Osteoblast (primary cell): ENCODE measurements at places on chromosomes 16 and 17.

DNA sequence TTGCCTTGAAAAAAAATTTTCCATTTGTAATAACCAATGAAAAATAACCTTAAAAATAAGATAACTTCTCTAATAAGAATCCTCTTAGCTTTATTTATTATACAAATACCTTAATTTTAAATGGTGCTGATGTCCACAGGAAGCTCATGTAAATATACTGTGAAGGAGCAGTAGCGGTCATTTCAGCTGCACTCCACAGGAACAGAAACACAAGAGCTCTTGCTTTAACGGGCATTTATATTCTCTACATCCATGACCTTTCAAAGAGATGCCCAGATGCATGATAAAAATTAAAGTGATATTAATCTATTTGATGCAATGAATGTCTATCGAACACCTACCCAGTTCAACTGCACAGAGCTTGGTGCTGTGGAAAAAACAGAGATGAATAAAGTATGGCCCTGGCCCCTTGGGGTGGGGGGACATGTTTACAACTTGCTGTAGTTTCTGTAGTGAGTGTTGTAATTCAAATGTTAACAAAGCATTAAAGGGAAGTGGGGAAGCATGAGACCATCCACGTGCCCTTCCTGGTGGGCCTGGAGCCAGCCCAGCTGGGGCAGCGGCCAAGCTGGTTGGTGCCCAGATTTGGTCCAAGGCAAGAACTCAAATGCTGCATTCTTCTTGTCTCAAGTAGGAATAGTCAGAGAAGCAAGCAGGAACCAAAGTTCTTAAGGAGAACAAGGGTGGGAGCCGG, 47.9 kb downstream of the IQCK start:
- no peak for DNase-seq
- no peak overlapping the region for H3K27ac ChIP-seq
- H3K36me3 ChIP-seq = no peaks in the 10 kb centered on the region
- H3K27me3 ChIP-seq = no peaks in the 10 kb centered on the region
- no peak overlapping the region for H3K4me3 ChIP-seq

DNA sequence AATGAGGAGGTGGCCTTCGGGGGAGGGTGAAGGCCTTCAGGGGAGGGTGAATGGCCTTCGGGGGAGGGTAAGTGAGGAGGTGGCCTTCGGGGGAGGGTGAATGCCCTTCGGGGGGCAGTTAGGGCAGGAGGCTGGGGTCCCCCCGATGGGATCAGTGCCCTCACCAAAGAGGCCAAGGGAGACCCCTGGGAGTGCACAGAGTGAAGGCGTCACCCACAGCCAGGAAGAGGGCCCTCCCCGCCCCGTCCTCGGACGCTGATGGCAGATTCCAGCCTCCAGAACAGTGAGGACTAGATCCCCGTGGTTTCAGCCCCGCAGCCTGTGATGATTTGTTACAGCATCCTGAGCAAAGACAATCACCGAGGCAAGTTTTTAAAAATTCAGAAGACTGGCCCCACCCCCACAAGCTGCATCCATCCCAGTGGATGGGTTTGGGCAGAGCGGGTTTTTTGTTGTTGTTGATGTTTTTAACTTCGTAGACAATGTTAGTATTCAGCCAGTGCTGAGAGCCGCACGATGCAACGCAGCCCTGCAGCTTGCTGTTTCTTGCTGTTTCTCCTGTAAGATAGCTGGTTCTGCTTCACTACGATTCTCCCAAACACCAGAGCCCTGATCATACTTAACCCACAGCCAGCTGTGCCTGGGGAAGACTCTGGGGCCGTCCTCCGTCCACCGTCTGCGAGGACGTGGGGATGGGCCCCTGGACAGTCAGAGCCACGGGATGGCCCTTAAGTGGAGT, 40.7 kb upstream of the CBFA2T3 start:
- no peaks in the 10 kb centered on the region for H3K36me3 ChIP-seq
- H3K4me1 ChIP-seq = no peaks in the 10 kb centered on the region
- no peaks in the 10 kb centered on the region for H3K27me3 ChIP-seq
- DNase-seq = no peak
- H3K27ac ChIP-seq = no peak overlapping the region
- no peak overlapping the region for H3K4me3 ChIP-seq

GRCh38 chr17:47969930-47970724, 786 bp upstream of the CDK5RAP3 start:
- H3K4me3 ChIP-seq = peak overlapping the region; percentile 58
- no peak for DNase-seq
- H3K36me3 ChIP-seq = peaks cover 15% of the 10 kb centered on the region
- peaks cover 24% of the 10 kb centered on the region for H3K4me1 ChIP-seq

DNA sequence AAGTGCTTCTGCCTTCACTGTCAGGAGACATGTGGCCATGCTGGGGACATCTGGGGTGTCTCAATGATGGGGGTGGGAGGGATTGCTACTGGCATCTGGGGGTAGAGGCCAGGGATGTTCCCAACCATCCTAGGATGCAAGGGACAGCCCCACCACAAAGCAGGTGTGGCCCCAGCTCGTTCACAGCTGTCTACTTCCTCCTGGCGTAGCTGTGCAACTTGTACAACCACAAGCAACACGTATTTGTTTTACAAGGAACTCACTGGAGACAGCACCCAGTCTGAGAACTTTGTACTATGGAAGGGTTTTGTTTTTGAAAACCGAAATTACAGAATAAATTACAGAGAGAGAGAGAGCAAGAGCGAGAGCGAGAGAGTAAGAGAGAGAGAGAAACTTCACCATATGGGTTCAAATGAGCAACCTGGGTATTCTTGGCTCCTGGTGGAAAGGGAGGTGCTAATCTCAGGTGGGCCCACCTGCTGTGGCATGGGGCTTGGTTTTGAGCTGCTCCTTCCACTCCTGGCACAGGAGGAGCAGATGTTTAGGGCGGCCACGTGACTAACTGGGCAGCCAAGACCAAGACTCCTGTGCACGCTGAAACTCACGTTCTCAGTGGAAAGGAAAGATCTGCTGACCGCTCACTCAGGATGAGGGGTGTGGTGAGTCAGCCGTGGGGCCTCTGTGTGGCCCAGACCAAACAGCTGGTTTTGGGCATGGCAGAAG, 17.5 kb upstream of the TNFRSF13B start:
- peaks cover 5% of the 10 kb centered on the region for H3K27me3 ChIP-seq
- H3K4me3 ChIP-seq = no peak overlapping the region
- no peaks in the 10 kb centered on the region for H3K36me3 ChIP-seq
- DNase-seq = no peak
- H3K4me1 ChIP-seq = peaks cover 14% of the 10 kb centered on the region
- no peak overlapping the region for H3K27ac ChIP-seq

GRCh38 chr16:47413041-47413440, 47.8 kb downstream of the ITFG1 start:
- no peak overlapping the region for H3K4me3 ChIP-seq
- H3K27ac ChIP-seq = no peak overlapping the region
- no peaks in the 10 kb centered on the region for H3K4me1 ChIP-seq
- DNase-seq = no peak

- H3K27ac ChIP-seq = peak overlapping the region; percentile 96
- H3K4me1 ChIP-seq = peaks cover 38% of the 10 kb centered on the region
- peak; percentile 99 for DNase-seq
- H3K27me3 ChIP-seq = no peaks in the 10 kb centered on the region
- H3K4me3 ChIP-seq = no peak overlapping the region
Measured at GRCh38 chr17:45092911-45093430, 31.9 kb downstream of the NMT1 start.

GRCh38 chr17:4214157-4214556, 49.6 kb downstream of the ANKFY1 start:
- H3K4me3 ChIP-seq = no peak overlapping the region
- no peak overlapping the region for H3K27ac ChIP-seq
- no peak for DNase-seq
- no peaks in the 10 kb centered on the region for H3K27me3 ChIP-seq
- H3K36me3 ChIP-seq = peaks cover 13% of the 10 kb centered on the region

DNA sequence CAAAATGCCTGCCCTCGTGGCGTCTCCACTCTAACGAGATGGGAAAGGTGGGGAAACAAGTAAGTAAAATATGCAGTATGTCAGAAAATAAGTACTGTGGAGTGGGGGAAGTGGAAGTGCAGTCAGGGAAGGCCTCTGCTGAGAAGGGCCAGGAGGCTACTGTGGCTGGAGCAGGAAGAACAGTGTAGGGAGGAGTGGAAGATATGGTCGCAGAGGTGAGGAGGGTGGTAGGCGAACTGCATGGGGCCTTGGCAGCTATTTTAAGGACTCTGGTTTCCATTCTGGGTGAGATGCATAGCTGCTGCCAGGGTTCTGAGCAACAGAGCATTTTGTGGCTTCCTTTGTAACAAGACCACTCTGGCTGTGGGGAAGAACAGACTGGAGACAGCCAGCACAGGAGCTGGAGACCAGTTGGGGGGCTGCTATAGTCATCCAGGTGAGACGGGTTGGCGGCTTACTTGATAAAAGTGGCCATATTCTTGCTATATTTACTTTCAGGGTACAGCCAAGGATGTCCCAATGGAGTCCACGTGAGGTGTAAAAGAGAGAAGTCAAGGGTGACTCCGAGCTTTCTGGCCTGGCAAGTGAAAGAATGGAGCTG, 42.6 kb downstream of the CYTH1 start:
- no peak overlapping the region for H3K27ac ChIP-seq
- H3K4me3 ChIP-seq = no peak overlapping the region
- no peak for DNase-seq
- H3K27me3 ChIP-seq = no peaks in the 10 kb centered on the region

DNA sequence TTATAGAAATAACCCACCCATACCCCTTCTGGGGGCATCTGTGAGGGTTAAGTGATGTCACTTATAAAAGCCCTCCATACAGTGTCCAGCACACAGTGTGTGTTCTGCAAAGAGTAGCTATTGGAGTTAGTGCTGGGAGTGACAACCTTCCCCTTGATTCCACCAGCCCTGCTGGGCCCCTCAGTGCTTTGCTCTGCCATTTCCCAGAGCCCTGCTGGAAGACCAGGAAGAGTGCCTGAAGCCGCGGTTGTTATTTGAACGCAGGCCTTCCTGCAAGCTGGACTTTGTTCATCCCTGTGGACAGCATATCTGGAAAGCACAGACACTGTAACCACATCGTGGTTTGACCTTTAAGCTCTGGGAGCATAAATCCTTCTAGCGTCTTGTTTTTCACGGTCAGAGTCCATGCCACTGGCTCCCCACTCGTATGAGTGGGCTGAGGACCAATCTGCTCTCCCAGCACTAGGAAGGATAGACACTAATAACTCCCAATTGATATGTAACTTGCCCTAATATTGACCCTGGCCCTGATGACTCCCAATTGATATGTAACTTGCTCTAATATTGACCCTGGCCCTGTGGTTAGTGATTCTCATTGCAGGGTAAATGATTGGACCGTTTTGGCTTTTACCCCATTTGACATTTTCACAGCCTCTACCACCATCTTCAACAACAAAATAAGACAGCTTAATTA, 297.1 kb upstream of the MAF start:
- no peaks in the 10 kb centered on the region for H3K27me3 ChIP-seq
- H3K4me1 ChIP-seq = peaks cover 10% of the 10 kb centered on the region
- no peaks in the 10 kb centered on the region for H3K36me3 ChIP-seq
- no peak overlapping the region for H3K27ac ChIP-seq
- H3K4me3 ChIP-seq = no peak overlapping the region

DNA sequence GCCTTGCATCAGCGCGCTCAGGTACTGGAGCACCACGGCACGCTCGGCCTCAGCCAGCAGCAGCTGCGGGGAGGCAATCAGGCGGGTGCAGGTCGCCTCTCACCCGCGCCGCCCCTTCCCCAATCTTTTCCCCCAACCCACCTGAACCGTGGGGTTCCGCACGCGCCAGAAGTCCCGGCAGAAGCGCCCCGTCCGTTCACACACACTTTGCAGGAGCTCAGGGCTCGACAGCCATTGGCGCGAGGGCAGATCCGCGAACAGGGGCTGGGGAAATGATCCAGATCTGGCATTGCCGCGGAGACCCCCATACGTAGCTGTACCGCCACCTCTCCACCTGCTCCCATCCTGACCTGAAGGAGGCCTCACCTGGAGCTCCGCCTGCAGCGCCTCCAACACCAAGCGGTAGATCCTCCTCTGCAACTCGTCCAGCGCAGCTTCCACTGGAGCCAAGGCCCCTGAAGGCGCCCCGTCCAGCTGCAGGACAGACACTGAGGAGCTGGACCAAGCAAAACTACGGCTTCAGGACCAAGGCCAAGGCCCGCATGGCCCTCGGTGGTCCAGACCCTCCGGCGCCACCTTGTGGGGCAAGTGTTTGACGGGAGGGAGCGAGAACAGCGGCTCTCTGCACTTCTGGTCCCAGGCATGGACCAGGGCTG, 1.4 kb upstream of the MATCAP1 start:
- H3K27ac ChIP-seq = no peak overlapping the region
- H3K27me3 ChIP-seq = no peaks in the 10 kb centered on the region
- H3K4me3 ChIP-seq = peak overlapping the region; percentile 1
- no peaks in the 10 kb centered on the region for H3K36me3 ChIP-seq
- H3K4me1 ChIP-seq = peaks cover 44% of the 10 kb centered on the region

DNA sequence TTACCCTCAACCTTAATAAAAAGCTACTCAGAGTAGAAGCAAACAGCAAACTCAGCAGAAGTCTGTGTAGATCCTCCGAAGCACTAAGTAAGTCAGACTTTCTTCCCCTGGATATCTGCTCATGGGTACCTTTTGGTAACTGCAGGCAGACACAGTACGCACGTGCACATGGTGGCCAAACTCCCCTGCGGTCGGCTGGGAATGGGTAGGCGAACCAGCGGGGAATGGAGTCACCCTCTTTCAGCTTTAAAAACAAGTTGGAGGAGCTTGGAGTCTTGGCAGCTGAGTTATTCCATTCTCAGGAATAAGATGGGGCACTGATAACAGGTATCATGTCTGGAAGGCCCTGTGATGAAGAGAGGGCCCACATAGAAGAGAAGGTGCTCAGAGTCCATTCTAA, 16.3 kb downstream of the CYB561 start:
- peaks cover 35% of the 10 kb centered on the region for H3K4me1 ChIP-seq
- peaks cover 10% of the 10 kb centered on the region for H3K36me3 ChIP-seq
- DNase-seq = peak; percentile 29
- no peak overlapping the region for H3K4me3 ChIP-seq

- peaks cover 52% of the 10 kb centered on the region for H3K36me3 ChIP-seq
- no peaks in the 10 kb centered on the region for H3K27me3 ChIP-seq
- H3K4me3 ChIP-seq = no peak overlapping the region
- H3K27ac ChIP-seq = no peak overlapping the region
- H3K4me1 ChIP-seq = peaks cover 23% of the 10 kb centered on the region
- no peak for DNase-seq
Measured at GRCh38 chr16:65102326-65102725, 19.5 kb downstream of the CDH11 start.

DNA sequence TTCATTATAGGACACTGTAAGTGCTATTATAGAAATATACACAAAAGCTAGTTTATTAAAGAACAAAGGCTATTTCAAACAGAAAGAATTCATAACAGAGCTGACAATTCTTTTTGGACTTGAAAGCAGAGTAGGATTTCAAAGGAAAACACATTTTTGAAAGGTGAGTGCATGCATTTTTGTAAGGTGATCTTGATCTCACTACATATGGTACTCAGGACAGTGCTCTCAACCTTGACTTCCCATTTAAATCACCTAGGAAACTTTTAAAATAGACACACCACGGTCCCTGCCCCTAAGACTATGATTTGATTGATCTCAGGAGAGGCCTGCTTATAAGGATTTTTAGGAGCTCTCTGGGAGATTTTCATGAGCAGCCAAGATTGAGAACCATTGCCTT, 1362.0 kb downstream of the CDH8 start:
- H3K4me3 ChIP-seq = no peak overlapping the region
- no peaks in the 10 kb centered on the region for H3K36me3 ChIP-seq
- no peak for DNase-seq
- H3K27me3 ChIP-seq = no peaks in the 10 kb centered on the region
- H3K4me1 ChIP-seq = no peaks in the 10 kb centered on the region
- H3K27ac ChIP-seq = no peak overlapping the region
